Stimulated activated CD8-positive, alpha-beta memory T cell treated with anti-CD3 and anti-CD28 coated beads, Interleukin-15, amount 100 ng/mL, for 4 hours (primary cell): ENCODE measurements at places on chromosomes 3 and 15.

DNA sequence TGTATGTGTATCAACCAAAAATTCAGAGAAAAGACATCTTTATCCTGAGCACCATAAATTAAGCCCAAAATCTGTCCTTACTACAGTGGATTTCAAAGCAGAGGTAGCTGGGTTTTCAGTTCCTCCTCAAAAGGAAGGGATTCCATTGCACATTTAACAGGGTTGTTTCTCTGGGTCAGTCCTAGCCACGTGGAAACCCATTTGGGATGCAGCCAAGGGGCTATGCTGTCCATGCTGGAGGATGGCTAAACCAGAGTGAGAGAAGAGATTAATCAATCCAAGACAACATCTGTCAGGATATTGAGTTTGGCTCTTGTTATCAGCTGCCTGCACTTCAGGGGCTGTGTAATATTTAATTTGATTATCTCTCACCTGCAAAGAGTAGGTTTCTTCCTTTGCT lies 28.1 kb downstream of the LSAMP start:
- no peak for DNase-seq

- DNase-seq = no peak
These were observed 60.8 kb downstream of the RAB11A start for GRCh38 chr15:65930134-65930533.

- no peak for DNase-seq
These were observed 48.9 kb downstream of the NIPA2 start for GRCh38 chr15:22887157-22887951.

- no peak for DNase-seq
These were observed 3.6 kb downstream of the DUOX2 start for GRCh38 chr15:45110256-45110820.

DNA sequence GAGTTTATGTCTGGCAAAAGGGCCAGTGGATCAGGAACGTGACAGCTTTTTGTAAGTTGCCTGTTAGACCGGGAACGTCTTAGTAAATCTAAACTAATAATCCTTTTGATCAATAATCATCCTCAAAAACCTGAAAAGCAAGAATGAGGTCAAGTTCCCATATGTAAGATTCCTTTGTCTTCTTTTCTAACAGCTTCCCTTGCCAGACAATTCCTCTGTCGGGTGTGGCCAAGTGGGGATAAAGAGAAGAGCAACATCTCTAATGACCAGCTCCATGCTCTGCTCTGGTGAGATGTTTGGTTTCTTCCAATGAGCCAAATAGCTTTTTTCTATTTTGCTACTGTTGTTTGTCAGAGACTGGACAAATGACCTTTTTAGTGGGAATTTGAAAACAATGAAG lies 19.8 kb downstream of the FANCD2OS start:
- no peak for DNase-seq

DNA sequence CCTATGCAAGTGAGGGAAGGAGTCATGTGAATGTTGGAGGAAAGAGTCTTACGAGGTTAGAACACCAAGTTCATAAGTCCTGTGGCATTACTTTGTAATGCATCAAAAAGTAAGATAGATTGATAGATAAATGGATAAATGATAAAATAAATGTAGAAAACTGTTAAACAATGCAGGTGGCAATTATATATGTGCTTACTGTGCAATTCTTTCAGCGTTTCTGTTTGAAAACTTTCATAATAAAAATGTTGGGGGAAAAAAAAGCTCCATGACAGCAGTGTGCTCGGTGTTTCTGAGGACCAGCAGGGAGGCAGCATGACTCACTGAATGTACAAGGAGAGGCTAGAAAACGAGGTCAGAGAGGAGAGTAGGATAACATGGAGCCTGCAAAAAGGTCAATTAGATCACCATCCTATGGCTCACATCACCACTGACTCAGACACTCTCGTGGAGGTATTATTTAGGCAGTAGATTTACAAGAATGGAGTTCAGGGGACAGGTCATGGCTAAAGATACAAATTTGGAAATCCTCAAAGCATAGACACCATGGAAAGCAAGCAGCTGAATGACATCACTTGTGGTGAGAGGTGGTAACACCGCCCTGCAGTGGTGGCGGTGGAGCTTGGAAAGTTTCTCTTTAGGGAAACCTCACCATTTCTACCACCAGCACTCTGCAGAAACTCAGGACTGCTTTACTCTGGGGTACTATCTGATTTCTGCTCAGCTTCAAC lies 219.8 kb downstream of the CTNNB1 start:
- peak; percentile 4 for DNase-seq

GRCh38 chr15:66698318-66698961 lies 3.6 kb upstream of the SMAD6 start:
- DNase-seq = no peak

DNA sequence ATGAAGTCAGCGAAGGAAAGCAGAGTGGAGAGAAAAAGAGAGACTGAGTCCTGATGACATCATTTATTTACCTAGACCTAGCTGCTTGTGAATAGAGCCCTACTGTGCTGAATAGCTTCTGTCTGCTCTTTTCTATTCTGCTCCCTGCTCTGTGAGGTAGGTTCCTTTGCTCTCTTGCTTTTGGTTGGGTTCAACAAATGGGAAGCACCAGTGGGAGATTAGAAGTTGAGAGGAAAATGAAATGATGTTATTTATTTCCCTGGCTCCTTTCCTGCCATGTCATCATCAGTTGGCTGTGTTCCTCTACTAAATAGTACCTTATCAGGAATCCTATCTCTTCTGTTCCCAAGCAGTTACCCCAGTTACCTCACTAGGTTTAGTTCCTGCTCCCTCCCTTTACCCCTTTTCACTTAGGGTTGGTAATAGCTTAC lies 23.5 kb downstream of the DTWD1 start:
- no peak for DNase-seq

- DNase-seq = no peak
These were observed 899.2 kb downstream of the ROBO1 start for GRCh38 chr3:78868570-78868969.

DNA sequence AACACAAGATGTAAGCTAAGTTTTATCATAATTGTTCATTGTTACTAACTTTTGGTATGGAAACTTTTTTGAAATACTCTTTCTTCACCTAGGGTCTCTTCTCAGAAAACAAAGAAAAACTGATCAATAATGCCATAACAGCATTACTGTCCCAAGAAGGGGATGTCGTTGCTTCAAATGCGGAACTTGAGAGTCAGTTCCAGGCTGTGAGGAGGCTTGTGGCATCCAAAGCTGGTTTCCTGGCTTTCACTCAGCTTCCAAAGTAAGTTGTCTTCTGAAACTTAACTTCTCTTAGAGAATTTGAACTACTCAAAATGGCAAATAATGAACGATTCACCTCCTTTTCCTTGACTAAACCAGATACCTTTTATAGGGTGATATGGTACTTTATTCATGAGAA lies 39.3 kb downstream of the DNAJC13 start:
- no peak for DNase-seq

GRCh38 chr15:33968224-33968623 lies at the start of gene CHRM5:
TSS of gene CHRM5 (plus strand) at chr15:33968497. CDS start at chr15:34062718, 94,221 bp downstream.
- no peak for DNase-seq

DNA sequence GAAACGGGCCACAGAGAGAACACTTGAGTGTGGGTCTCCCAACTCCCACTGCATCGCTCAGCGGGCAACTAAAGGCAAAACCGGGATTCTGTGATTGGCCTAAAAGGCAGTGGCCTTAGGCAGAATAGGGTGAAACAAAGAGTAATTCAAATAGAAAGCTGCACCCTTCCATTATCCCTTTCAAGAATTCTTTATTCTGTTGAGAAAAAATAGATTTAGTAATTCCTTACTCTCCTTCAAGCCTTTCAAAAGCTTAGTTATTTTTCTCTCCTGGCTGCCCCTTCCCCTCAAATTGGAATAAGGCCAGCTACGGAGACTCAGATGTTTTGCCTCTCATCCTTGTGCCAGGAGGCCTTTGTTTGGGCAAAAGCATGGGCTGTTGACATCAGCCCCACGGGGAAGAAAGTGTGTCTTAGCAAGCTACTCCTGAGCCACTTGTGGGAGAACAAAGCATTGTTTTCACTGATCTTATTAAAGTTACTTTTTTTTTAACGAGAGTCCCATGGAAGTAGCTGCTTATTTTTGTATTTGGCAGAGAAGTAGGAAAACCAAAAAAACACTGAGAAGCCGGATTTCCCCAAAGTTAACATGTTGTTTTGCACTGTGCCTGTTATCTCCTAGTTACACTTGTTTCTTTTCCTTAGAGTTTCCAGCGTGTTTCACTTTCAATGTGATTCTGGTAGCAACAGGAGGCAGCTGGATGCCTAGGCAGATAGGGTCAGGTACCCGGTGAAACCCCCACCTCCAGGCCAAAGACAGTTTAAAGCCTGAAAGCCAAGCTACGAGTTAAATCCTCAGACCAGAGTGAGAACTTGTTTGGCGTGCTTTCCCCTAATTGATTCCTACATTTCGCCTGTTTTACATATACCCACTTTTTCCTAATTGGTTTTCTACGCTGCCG lies 2.2 kb downstream of the ST6GAL1 start:
- no peak for DNase-seq

DNA sequence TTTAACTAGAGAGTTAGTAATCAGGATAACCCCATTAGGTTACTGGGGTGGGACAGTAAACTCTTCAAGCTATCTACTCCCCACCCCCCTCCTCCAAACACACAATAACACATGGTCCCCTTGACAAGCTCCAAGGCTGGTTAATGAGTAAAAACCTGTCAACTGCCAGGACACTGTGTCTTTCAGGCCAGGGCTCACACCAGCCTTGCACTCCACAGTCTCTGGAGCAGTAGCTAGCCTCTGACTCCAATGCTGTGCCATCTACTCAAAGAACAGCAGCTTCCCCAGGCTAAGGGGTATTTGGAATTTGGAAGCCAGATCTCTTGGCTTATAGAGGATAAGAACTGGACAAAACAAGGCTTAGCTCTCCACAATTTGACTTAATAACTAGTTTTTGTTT lies 115.8 kb downstream of the LRIG1 start:
- DNase-seq = no peak

- DNase-seq = peak; percentile 14
These were observed 1.3 kb downstream of the ZNF710 start for GRCh38 chr15:90002428-90002844.

GRCh38 chr3:195796795-195797194 lies 14.9 kb downstream of the MUC4 start:
- no peak for DNase-seq

GRCh38 chr3:172648747-172649146 lies 62.1 kb downstream of the NCEH1 start:
- DNase-seq = no peak

GRCh38 chr3:185988816-185989175 lies 51.0 kb upstream of the TRA2B start:
- DNase-seq = no peak

GRCh38 chr3:125322166-125322565 lies 53.0 kb downstream of the ZNF148 start:
- DNase-seq = no peak

DNA sequence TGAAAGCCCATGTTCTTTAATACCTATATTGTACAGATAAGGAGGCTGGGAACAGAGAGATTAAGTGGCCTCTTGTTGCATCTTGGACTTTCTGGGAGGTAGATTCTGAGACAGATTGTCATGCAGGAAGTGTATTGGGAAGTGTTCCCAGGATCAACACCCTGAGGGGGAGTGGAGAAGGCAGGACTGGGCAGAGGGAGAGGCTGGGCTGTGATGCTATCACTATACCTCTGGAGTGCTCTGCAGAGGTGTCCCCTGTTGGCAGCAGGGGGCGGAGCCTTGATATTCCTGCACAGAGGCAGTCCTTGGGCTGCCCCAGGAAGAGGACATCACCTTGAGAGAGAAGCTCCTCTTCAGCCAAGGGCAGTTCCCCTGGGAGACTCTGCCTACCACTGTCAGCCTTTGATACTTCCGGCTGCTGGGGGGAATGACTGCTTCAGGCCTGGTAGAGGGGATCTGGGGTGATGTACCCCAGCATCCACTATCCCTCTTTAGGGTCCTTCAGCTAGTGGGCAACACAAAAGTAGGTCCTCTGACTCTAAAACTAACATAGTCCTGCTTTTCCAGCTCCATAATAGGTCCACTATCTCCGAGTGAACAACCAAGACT lies 97.4 kb upstream of the RNU6-1 start:
- DNase-seq = no peak

DNA sequence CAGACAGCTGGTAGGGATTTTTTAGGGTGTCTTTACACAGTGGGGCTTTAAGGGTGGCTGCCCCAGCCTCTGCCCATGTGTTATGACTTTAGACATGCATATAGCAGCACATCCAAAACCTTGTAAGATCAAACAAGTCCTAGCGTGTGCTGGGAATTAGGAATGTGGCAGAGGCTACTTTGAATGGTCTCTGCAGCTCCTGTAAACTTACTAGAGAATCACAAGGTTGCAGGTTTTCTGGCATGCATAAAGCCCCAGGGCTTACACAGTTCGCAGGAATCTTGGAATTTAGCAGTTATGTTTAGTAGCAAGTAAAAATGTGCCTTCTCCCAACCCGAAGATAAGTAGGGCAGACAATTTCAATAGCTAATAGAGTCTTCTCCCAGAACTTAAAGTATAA lies 46.9 kb upstream of the COL6A6 start:
- no peak for DNase-seq

DNA sequence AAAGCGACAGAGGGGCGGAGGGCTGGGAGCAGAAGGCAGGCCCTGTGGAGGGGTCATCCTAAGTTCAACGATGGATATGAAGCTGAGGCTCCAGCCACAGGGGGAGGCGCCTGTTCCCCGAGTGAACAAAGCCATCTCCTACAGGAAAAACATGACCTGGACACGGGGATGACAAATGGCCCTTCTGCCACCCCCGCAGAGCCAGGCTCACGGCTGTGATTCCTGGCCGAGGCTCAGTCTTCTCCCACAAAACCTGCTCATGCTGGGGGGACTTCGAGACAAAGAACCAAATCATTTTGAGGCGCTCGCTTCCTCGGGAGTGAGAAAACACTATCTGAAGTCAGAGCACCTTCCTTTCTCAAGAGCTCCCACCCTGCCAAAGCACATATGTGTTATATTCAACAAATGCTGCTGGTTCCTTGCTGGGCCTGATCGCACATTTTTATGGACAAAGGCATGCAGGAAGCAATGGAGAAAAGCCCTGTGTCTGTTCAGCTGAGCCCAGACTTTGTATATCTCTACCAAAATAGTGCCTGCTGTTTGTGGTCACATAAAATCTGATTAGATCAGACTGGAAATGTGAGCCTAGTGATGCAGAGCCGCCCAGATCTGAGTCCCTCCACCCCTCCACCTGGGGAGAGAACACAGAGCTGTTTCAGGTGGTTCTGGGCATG lies 5.6 kb downstream of the RBP1 start:
- DNase-seq = no peak

- DNase-seq = no peak
These were observed 382.9 kb upstream of the IL12A start for GRCh38 chr3:159605776-159606175.

DNA sequence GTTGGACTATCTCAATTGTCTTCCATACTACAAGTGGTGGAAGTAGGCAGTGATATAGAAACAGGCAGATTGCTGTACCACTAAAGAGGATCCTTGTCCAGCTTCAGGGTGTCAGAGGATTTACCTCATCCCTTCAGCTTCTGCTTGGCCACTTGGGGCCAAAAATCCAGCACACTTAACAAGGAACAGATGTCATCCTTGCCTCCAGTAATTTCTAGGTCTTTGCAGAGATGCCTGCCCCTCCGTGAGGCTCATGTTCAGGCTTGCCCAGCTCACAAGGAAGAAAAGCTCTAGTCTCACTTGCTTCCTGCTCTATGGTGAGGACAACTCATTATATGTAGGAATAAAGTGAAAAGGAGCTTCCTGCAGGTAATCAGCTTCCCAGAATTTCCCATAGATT lies 510.3 kb downstream of the EPHA3 start:
- DNase-seq = no peak

GRCh38 chr3:159843840-159844730 lies 144.6 kb upstream of the IL12A start:
- no peak for DNase-seq

- no peak for DNase-seq
These were observed 110.6 kb downstream of the MAGI1 start for GRCh38 chr3:65928110-65928509.

GRCh38 chr15:66115568-66116206 lies 137.9 kb downstream of the MEGF11 start:
- no peak for DNase-seq

- DNase-seq = no peak
These were observed 227.3 kb upstream of the C2CD4B start for GRCh38 chr15:62392376-62392775.
